ENCODE measurements at places on chromosomes 16 and 17.

DNA sequence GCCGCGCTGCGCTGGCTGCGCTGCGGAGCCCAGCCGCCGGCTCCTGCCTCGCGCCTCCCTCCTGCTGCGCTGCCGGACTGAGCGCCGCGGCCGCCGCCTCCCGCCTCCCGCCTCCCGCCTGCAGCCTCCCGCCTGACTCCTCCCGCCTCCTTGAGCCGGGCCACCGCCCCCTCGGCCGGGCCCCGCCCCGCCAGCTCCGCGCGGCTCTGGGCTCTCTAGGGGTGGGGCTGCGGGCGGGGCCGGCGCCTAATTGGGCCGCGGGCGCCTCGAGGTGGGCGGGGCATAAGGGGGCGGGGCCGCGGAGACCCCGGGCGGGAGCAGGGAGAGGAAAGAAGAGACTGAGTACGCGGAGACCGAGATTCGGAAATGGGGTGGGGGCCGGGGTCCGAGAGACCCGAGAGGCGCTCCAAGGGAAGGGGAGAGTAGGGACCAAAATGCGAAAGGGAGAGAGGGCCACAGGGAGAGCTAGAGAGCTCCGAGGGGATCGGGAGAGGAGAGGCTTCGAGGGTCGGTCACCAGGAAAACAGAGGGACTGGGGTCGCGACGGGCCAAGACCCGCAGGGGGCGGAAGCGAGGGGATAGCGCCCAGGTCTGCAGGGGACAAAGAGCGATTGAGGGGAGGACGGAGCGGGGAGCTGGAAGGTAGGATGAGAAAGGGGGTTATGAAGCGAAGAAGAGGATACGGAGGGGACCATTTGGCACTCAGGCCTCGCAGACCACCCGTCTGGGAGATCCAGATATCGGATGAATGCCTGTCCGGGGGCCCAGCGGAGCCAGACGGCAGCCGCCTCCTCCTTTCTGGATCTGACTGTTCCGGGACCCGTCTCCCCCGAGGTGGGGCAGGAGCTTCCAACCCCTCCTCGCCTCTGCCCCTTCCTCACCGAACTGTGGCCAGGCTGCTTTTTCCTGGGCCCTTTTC, at the start of gene C1QL1:
Gene C1QL1 (minus strand): TSS at position 79 of the 919 bp plus-strand sequence. CDS start 255 bp downstream, outside the sequence.
- peak; percentile 39 for DNase-seq

DNA sequence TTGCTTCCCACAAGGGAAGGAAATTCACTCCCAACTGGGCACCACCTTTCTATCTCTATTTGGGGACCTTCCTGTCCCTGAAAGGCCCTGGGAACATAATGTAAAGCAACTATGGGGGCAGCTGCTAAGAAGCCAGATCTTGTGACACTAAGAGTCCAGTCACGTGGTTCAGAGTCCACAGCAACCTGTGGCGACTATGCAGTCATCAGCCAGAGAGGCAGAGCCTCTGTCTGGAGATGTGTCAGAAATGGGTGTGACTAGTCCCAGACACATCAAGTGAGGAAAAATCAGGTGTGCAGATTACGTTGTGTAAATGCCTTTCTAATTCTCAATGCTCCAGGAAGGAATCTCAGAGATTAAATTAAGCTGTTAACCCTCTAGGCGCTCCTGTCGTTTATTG, 26.6 kb upstream of the SKAP1 start:
- no peak for DNase-seq

DNA sequence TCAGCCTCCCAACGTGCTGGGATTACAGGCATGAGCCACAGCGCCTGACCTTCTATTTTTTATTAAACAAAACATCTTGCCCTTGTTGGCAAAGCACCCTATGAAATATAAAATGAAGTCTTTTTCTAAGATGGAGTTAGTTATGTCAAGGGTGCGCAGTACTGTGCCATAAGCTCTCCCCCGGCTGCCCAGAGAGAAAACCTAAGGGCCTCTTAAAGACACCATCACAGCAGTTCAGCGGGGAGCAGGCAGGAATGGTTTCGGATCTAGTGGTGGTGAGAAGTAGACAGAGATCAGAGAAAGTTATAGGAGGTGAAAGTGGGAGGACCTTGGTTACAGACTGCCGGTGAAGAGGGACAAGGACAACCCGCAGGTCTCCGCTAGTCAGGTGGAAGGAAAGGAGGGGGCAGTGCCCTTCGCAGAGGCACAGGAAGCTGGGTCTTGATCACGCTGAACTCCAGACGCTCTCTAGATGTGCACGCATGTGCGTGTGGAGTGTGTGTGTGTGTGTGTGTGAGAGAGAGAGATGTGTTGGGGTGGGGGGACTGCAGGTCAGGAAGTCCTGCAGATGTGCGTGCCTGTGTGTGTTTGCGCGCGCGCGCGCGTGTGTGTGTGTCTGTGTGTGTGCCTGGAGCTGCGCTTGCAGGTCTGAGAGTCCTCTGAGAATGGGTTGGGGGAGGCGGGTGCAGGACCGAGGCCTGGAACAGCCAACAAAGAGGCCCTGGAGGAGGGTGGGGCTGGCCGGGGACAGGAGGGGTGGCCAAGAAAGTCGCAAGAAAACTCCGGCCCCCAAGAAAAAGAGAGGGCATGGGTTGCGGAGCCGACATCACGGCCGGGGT, 748 bp upstream of the CMTM3 start:
- no peak for DNase-seq

DNA sequence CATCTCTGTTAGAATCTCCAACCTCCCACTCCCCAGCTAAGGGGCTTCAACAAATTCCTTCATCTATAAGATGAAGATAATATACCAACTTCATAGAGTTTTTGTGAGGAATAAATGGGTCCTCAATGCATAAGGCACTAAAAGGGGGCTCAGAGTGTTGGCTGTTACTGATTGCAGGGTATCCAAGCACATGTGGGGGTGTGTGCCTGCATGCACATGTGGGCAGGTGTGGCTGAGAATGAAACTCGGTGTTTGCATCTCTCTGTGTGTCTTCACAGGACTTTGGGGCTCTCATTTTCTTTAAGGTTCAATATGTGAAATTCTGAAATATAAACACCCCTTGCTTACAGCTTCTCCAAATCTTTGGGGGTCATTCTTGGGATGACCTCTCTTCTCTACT, 4.1 kb upstream of the PPP1R9B start:
- no peak for DNase-seq

GRCh38 chr16:49620158-49620868, 235.6 kb downstream of the ZNF423 start:
- no peak for DNase-seq

DNA sequence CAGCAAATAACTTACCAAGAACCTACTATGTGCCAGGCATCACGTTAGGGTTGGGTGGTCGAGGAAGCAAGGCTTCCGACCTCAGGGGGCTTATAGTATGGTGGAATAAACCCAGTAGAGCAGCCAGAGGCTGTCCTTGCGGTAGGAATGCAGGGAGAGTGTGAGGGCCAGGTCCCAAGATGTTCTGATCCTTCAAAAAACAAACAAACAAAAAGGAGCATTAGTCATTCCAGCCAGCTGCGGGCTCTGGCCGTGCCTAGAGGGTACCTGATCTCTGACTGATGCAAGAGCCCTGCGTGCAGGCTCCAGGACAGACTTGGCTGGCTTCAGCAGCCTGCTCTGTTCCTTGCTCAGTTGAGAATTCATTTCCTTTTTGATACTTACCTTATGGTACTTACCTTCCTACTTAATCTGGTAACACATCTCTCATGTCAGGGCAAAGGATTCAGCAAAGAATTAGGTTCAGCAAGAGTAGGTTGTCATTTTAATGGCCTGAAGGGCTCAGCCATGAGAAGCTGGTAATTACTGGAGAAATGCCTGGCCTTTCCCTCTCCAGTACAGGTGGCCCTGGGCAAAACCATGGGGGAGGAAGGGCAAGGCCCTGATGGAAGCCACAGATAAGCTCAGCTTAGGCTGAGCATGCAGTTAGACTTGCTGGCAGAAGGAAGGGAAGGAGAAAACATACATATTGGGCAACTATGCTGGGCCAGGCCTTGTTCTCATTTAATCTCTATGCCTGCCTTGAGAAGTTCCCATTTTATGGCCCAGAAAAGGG, 18.4 kb downstream of the CYB5D2 start:
- peak; percentile 72 for DNase-seq

DNA sequence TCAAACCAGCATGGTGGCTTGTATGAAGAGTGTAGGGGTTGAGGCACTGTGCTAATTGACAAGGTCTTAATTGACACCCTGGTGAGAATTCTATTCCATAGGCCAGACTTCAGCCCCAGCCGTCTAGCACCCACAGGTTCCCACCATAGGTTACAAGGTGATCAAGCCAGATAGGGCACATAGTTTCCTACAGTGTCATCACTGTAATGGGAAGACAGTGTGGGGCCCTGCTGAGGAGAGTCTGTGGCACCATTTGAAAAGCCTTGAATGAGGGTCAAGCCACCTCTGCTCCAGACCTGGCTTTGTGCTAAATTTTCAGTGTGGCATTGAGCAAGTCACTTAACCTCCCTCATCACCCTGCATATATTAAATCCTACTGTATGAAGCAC, 36.2 kb downstream of the YPEL2 start:
- DNase-seq = no peak

GRCh38 chr16:53958341-53958880, 254.5 kb downstream of the FTO start:
- no peak for DNase-seq

DNA sequence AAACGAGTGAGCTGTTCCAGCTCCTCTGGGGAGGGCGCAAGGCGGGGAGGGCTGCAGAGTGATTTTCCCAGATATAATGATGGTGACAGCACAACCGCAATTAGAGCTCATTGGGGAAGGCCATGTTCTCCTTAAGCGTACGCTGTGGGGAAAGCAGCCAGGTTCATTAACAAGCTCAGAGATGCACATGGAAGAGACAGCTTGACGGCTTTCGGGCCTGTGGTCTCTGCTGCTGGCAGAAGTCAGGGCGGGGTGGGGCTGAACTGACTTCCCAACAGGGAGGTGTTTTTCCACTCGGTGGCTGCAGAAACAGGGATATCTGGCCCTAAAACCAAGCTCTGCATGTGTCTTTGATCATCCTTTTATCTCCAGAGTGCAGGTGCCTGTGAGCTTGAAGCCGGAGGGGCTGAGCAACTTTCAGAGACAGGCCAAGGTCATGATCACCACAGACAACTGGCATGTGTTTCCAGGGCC, 24.0 kb upstream of the CACNG1 start:
- no peak for DNase-seq

- no peak for DNase-seq
Observed at GRCh38 chr16:4525634-4526277, 12.8 kb downstream of the CDIP1 start.

GRCh38 chr16:27384425-27384824, 17.5 kb upstream of the IL21R start:
- no peak for DNase-seq

GRCh38 chr16:89661215-89661614, 3.6 kb downstream of the SPATA33 start:
- DNase-seq = no peak

- no peak for DNase-seq
Observed at GRCh38 chr16:86225905-86226371, 284.4 kb upstream of the FOXF1 start.

- no peak for DNase-seq
Observed at GRCh38 chr16:11551842-11552241, 34.9 kb downstream of the LITAF start.

- DNase-seq = no peak
Observed at GRCh38 chr17:49224198-49224996, 6.2 kb downstream of the PHOSPHO1 start.

DNA sequence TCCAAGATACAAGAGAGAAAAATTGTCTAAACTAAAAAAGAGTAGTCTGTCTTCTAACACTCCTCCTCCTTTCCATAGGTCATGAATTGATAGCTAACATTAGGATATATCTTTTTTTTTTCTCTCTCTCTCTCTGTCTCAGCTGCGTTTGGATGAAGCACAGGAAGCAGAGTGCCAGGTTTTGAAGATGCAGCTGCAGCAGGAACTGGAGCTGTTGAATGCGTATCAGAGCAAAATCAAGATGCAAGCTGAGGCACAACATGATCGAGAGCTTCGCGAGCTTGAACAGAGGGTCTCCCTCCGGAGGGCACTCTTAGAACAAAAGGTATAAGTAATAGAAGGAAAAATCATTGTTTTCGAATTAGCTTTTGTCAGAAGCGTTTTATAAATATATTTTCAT, 32.9 kb downstream of the ABHD15 start:
- DNase-seq = no peak
